ENCODE measurements at places on chromosomes 2 and 18.
A peak's percentile ranks its signal among the peaks of the same experiment; 100 is the strongest.

DNA sequence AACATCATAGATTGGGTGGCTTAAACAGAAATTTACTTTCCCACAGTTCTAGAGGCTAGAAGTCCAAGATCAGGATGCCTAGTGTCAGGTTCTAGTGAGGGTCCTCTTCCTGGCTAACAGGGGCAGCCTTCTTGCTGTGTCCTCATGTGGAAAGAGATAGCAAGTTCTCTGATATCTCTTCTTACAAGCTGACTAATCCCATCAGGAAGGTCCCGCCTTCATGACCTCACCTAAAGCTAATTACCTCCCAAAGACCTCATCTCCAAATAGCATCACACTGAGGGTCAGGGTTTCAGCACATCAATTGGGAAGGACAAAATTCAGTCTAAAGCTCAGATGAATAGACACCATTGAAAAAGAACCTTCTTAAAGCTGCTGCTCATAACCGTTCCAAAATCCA lies 22.9 kb downstream of the ACVR1 start:
- DNase-seq: no peak

DNA sequence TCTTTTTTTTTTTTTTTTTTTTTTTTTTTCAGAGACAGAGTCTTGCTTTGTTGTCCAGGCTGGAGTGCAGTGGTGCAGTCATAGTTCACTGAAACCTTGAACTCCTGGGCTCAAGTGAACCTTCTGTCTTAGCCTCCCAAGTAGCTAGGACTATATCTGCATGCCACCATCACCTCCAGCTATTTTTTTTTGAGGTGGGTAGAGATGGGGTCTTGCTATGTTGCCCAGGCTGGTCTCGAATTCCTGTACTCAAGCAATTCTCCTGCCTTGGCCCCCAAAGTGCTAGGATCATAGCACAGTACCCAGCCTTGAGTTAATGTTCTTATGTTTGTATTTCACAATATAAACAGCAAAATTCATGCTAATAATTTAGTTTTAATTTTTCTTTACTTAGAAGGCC lies 62.9 kb upstream of the IGFBP2 start:
- DNase-seq: no peak

DNA sequence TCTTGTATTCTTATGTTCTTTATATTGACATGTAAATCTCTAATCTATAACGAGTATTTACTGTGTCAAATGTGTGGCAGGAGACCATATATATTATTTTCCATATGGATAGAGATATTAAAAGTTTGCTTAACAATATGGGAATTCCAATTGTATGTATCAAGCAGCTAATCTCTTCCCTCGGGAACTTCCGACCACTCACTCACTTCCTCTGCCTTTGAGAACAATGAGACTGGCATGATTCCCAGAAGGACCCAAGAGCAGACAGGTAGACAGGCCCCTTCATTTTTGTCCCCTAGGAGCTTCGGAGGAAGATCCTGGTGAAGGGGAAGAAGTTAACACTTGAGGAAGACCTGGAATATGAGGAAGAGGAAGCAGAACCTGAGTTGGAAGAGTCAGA lies 24.1 kb downstream of the PLCD4 start:
- no peak for DNase-seq

DNA sequence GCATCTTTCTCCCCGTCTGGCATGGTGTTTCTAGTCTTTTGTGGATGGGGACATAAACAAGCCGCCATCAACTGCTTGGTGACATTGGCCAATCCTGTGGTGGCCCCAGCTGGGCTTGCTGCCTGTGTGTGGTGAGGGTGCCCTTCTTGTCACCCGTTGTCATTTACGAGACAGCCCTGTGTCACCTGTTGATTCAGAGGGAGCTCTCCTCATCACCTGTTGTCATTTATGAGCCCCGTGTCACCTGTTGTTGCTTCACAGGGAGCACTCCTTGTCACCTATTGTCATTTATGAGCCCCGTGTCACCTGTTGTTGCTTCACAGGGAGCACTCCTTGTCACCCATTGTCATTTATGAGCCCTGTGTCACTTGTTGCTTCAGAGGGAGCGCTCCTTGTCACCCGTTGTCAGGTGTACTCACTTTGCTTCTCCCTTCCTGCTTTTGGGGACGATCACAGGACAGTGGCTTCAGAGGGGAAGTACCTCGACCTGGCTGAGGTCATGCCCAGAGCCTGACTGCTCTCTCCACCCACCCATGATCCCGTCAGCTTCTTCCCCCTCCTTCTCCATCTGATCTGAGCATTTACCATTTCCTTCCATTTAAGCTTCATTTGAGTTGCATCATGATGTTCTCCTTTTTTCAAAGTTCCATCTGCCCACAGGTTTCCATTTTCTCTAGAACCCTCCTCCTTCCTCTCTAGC lies 29.1 kb downstream of the HPCAL1 start:
- DNase-seq: peak; percentile 34

- no peak for DNase-seq
Measured at GRCh38 chr2:238145851-238146250, 7.4 kb downstream of the KLHL30 start.

DNA sequence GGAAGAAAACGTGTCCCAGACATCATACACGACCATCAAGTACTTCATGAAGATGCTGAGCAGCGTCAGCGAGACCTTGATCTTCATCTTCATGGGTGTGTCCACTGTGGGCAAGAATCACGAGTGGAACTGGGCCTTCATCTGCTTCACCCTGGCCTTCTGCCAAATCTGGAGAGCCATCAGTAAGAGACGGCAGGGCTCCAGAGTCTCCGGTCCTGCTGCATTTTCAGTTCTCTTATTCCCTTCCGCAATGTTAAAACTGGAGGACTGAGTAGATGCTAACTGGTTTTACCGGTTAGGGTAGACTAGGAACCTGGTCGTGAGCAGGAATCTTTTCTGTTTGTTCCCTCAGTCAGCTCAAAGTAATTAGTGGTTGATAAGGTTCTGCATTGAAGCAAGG lies 32.3 kb downstream of the SLC9A4 start:
- no peak for DNase-seq

- DNase-seq: no peak
Measured at GRCh38 chr2:5035057-5035488, 657.1 kb upstream of the SOX11 start.

DNA sequence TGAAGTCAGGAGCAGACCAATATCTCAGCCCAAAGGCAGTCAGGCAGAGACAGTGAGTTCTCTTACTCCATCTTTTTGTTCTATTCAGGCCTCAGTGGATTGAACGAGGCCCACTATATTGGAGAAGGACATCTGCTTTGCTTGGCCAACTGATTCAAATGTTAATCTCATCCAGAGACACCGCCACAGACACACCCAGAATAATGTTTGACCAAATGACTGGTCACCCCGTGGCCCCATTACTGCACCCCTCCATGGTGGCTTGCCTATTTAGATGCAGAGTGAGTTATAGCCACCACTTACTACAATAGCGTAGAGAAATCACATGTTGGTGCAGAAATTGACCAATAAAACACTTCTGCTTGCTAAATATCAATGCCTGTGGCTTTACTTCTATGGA lies 88.1 kb downstream of the HRH4 start:
- DNase-seq: no peak

GRCh38 chr2:240202586-240202985 lies 62.1 kb upstream of the OTOS start:
- no peak for DNase-seq

DNA sequence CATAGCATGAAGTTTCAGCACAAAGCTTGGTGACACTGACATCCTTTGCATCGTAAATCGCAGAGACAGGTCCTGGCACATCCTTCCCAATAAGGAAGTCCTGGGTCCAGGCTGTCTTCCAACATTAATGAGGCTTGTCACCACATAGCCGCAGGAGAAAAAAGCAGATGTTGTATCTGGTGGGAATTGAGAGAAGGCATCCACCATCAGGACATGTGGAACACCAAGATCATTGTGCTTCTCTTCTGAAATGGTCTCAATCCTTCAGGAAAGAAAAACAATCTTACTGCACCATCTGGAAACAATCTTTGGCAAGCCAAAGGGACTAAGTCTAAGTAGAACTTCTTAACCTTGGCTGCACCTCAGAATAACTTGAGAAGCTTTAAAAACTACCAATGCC lies 119.0 kb upstream of the ARHGAP28 start:
- DNase-seq: no peak

DNA sequence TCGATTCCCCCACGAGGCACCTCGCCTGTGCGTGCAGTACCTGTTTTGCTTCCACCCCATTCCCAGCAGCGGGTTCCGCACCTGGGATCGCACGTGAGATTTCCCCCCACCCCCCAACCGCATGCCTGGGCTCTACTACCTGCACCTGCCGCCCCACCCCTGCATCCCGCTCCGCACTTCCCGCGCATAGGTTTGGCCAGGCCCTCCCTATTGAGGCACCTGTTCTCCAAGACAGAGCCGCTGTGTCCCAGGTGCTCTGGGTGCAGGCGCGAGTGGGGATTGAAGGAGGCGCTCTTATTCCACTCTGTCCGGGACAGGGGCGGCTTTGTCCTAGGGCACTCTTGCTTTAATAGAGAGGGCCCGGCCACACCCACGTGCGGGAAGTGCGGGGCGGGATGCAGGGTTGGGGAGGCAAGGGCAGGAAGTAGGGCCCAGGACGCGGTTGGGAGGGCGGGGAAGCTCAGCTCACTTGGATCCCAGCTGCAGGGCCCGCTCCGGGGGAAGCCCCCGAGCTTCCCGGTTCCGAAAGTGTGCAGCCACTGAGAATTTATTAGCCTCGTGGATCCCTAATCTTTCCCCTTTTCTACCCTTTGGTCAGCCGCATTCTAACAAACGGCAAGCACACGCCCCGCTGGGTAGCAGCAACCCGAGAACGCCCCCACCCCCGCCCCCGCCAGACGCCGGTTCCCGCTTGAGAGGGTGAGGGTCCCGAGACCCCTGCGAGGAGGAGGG lies 670 bp upstream of the MOCOS start:
- no peak for DNase-seq

- no peak for DNase-seq
Measured at GRCh38 chr2:112185131-112185530, 46.9 kb downstream of the FBLN7 start.

GRCh38 chr18:10322435-10322834 lies 132.0 kb upstream of the APCDD1 start:
- no peak for DNase-seq

- no peak for DNase-seq
Measured at GRCh38 chr2:10179422-10179821, 56.9 kb downstream of the RRM2 start.

DNA sequence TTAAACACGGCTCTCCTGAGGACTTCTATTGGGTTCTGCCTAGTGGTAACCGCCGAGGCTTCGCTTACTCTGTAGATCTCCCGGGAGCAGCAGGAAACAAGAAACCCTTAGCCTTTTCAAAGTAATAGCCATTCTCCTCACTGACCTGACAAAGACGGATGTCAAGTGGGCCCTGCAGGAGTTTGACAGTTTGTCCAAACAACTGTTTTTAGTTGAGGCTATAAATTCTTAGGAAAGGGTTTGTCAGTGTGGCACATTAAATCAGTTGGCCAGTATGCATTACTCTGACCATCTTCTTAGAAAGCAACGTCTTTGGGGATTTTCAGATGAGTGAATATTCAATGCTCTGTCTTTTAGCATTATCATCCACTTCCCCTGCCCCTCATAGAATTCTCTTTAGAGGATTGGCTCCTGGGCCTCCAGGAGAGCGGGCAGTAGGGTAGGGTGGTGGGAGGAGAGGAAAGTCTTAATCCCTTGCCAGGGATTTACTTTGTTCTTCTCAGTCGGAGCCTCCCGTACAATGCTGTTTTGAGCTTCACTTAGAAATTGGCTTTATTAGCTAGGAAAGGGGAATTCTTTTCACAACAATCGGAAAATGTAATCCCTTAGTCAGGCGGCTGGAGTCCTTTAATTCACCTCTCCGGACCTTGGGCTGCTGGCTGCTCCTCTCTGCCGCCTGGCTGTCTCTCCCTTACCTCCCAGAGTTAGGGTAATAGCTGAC lies 13.3 kb upstream of the C18orf32 start:
- DNase-seq: no peak

GRCh38 chr2:132620115-132620514 lies 49.9 kb downstream of the LYPD1 start:
- no peak for DNase-seq

DNA sequence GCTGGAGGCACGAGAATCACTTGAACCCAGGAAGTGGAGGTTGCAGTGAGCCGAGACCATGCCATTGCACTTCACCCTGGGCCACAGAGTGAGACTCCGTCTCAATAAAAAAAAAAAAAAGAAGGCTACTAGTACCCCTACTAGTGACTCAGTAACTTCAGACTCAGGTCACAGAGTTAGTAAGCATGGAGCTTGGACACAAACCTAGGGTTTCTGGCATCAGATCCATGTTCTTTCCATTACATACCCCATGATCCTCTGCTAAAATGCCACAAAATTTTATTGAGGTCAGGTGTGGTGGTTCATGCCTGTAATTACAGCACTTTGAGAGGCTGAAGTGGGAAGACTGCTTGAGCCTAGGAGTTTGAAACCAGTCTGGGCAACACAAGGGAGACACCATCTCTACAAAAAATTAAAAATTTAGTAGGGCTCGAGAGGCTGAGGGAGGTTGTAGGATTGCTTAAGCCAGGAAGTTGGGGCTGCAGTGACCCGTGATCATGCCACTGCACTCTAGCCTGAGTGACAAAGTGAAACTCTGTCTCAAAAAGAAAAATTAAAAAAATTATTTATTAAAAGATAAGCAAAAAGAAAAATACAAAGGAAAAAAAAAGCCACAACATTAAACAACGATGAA lies 45.1 kb downstream of the DHX57 start:
- DNase-seq: no peak

- no peak for DNase-seq
Measured at GRCh38 chr2:70965506-70965905, 12.9 kb upstream of the ANKRD53 start.

DNA sequence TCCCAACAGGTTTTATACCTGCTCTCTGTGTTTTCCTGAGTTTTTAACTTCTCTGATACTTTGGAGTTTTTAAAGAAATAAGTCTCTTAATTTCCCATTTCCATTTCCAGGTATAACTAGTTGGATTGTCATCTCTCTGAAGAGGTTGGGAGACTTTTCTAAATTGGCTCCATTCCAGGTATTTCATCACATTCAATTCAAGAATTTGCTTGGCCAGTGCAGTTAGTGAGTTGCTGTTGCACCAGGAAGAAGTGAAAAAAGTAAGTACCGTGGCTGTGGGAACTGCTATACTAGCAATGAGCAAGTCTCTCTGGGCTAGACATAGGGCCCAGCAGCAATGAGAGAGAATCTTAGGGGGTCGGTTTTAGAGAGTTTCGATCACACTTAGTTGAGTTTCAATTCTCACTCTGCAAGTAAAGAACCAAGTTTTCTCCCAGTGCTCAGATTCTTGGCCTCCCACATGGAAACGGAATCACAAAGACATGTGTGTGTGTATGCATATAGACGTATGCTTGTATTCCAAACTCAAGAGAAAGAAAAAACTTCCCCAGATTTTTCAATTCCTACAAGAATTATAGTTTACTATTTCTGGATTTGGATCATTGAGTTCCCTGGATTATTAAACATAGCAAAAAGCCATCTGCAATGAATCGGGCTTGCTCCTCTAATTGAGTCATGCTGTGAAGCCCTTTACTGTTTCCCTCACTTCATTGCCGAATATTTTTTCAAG lies 894.4 kb downstream of the BCL11A start:
- no peak for DNase-seq
